ENCODE measurements at places on chromosomes 1 and 21.

DNA sequence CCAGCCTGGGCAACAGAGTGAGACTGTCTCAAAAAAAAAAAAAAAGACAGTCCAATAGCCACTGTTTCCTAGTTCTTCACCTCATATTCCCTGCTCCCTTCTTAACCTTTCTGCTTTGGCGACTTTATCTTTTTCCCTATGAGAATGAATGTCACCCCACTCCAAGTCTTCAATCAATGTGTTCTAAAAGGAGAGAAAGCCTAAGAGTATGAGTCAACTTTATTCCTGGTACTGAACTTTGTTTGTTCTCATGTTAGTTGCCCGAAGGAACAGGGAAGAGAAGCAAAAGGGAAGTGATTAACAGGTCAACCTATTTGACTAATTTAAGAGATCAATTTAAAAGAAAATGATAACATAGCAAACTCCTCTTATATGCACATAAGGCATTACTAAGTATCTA lies 39.9 kb upstream of the SLC16A1 start:
- no peak for DNase-seq

- no peak for DNase-seq
These were observed 279.5 kb upstream of the NR5A2 start for GRCh38 chr1:199747984-199748383.

- DNase-seq: no peak
These were observed 2.3 kb upstream of the JAM2 start for GRCh38 chr21:25636727-25637126.

DNA sequence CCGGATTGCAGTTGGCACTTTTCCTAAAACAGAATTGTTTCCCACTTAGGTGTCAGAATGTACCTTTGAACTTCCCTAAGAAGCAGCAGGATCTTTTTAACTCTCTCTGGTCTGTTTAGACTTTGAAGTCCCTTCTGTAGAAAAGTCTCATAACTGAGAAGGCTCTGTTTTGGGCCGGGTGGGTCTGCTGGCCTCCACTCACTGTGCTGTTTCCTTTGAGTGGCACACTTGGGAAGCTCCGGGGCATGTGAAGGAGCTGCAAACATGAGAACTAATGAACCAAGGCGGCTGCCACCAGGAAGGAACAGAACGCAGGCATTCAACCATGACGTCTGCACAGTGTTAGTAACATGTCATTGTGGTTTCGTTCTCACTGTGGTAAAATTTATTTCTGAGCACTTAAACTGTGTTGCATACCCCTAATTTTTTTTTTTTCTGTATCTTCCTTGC lies 19.5 kb upstream of the NCMAP start:
- peak; percentile 53 for DNase-seq

- no peak for DNase-seq
These were observed 171.9 kb upstream of the RAB4A start for GRCh38 chr1:229098903-229099578.

DNA sequence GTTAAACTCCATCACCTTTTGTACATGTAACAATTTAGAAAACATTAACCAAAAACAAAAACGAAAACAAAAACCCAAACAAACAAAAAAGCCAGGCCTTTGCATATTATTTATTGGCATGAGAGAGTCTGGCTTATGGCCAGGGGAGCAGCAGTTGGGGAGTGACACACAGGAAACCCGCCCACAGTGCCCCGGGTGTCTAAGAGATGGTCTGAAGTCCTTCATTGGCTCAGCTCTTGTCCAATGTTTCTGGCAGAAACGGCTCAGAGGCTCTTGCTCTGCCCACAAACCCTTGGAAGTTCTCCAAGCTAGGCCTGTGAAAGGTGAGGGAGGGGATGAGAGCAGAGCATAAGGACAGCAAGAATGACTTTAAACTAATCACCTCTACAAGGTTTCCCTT lies 131.5 kb downstream of the CNIH3 start:
- no peak for DNase-seq

DNA sequence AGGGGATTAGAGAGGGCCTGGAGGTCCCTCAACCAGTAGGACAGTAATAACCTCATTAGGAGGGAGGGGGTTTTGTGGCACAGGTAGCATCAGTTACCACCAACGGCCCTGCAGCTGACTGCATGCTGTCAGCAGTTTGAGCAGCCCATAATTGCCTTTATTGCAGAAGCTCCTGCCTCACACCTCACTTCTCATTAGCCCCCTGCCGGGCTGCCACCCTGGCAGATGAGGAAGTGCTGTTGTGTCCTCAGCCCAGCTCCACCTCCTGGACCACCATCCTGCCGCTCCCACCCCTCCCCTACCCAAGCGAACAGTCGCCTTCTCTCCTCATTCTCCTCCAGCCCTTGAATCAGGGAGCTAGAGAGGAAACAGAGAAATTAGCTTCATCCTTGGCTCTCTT lies 237.4 kb downstream of the LMX1A start:
- DNase-seq: no peak

DNA sequence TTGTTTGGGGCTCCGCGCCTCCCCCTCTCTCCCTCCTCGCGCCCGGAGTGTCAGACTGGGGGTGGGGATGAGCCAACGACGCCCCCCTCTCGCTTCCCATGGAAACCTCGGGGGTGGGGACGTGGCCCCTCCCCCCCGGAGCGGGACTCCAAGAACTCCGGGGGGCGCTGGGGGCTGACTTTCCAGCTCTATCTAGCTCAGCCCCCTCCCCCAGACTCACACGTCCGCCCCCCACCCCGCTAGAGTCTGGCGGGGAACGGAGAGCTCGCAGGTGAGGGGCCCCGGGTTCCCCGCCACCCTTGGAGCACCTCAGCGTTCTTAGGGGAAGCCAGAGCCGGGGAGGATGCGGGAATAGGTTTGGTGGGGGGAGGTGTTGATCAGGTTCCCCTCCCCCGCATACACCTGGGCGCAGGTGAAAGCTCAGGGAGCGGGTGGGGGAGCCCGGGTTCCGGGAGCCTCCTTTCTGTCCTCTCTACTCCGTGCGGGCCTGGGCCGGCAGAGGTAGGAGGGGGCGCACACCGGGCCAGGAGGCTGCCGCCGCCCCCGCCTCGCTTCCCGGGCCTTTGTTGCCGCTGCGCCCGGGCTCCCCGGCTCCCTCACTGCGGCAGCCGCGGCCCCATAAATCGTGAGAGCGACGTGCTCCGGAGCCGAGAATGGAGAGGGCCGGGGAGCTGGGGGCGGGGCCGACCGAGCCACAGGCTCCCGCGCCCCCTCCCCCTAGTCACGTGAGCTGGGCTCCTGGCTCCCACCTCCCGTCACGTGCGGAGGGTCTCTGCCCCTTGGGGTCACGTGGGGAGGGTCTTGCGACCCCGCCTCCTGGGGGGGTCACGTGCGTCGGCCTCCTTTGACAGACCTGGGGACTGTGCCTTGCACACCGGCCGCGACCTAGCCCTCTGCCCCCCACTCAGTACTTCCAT lies 1.9 kb downstream of the EFNA3 start:
- no peak for DNase-seq

GRCh38 chr1:26994020-26994786 lies 711 bp downstream of the TRNP1 start:
- no peak for DNase-seq

- DNase-seq: no peak
These were observed 421.8 kb upstream of the PLXNA2 start for GRCh38 chr1:208665936-208666335.

DNA sequence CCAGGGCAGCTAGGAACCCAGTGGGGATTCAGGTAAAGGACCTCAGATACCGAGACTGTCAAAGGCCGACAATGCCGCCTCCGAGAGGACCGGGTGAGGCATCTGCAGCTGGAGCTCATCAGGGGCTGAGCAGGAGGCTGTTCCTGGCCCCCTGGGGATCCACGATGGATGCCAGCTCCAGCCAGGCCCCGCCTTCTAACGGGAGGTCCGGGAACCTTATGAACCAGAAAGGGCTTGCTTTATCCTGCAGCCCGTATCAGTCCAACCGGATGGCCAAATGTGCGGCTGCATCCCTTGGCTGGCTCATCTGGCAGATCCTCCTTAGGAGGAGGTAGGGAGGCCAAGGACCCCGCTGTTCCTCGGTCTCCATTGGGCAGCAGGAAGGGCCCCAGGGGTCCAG lies 32.0 kb downstream of the SLC45A1 start:
- DNase-seq: no peak

- no peak for DNase-seq
These were observed 70.4 kb downstream of the AJAP1 start for GRCh38 chr1:4724695-4725250.

GRCh38 chr1:203512517-203512847 lies 18.5 kb downstream of the OPTC start:
- no peak for DNase-seq

- no peak for DNase-seq
These were observed 3.5 kb upstream of the CLEC20A start for GRCh38 chr1:178500091-178500770.

- no peak for DNase-seq
These were observed 33.8 kb upstream of the RPL11 start for GRCh38 chr1:23657659-23658275.

- DNase-seq: no peak
These were observed 4.1 kb downstream of the UQCRHL start for GRCh38 chr1:15803380-15803779.

GRCh38 chr1:147171399-147172167 lies 687 bp downstream of the PRKAB2 start:
- DNase-seq: no peak

DNA sequence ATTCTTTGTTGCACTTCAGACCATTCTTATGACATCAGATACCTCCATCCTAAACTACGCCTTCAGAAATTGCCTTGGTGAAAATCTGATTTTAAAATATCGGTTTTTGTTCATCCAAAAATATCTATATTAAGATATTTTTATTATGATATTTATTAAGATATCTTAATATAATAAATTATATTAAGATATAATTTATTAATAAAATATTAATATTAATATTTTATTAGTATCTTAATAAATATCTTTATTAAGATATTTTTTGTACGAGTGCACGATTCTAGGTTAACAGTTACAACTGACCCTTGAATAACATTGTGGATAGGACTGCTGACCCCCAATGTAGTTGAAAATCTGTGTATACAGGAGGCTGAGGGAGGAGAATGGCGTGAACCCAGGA lies 20.9 kb downstream of the PADI4 start:
- DNase-seq: no peak

GRCh38 chr21:28402616-28402989 lies 590.1 kb downstream of the LTN1 start:
- no peak for DNase-seq

- DNase-seq: no peak
These were observed 24.4 kb upstream of the SLAMF6 start for GRCh38 chr1:160547422-160547821.

GRCh38 chr1:226946285-226946684 lies 6.2 kb downstream of the COQ8A start:
- no peak for DNase-seq

- DNase-seq: no peak
These were observed 4.1 kb downstream of the NUAK2 start for GRCh38 chr1:205317311-205317917.

GRCh38 chr1:24465638-24466037 lies 37.0 kb upstream of the RCAN3 start:
- DNase-seq: no peak

- no peak for DNase-seq
These were observed 146.4 kb upstream of the GALNT2 start for GRCh38 chr1:229920683-229921082.

DNA sequence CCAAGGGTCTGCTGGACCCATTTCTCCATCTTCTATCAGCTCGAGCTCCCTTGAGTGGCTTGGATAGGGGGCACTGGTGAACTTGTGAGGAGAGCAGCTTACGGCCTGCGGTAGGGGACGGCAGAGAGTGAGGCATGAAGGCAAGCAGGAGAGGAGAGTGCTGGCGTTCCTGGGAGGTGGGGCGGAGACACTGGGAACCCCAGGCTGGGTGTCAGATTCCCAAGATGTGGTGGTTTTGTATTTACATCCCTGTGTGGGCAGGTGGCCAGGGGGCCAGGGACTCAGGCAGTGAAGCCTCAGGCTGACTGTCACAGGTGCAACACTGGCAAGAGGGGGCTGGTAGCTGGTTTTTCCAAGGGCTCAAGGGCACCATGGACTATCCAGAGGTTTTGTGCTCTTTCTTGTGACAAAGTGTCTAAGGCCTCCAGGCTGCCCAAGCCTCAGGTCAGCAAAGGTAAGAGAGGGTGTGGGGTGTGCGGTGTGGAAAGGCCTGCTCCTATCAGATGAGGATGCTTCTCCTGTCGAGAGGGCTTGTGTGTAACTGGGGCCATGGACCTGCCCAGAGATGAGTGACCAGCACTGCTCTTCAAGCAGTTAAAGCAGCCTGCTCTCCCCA lies 45.1 kb upstream of the ROR1 start:
- DNase-seq: no peak

DNA sequence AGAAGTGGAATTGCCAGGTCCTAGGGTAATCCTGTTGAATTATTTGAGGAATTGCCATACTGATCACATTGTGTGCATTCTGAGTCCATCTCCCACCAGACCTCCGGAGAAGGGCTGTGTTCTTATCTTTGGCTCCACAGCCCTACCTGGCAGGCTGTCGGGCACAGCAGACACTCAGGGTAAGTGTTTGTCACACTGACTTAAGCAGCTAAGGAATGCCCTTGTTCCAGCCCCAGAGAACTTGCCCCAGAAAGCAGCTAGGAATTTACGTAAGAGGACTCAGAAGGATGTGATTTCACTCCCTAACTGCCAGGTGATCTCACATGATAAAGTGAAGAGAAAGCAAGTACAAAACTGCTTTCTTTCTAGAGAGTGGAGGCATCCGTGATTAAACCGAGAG lies 21.0 kb downstream of the VASH2 start:
- DNase-seq: no peak

DNA sequence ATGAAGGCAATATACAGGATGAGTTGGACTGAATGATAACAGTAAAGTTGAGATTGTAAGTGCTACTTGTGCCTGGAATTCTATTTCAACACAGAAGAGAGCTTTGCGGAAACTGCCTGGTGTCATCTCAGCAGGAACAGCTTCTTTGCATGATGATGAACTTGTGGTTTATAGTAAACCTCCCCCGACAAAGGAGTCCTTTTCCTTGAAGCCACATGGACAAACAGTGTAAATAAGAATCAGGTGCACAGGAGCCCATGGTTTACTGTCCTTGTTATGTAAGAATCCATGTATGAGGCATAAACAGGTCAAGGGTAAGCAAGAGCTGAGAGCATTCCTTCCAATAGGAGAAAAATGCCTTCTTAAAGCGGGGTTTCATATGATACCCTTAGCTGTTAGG lies 66.2 kb downstream of the PCNX2 start:
- DNase-seq: no peak

DNA sequence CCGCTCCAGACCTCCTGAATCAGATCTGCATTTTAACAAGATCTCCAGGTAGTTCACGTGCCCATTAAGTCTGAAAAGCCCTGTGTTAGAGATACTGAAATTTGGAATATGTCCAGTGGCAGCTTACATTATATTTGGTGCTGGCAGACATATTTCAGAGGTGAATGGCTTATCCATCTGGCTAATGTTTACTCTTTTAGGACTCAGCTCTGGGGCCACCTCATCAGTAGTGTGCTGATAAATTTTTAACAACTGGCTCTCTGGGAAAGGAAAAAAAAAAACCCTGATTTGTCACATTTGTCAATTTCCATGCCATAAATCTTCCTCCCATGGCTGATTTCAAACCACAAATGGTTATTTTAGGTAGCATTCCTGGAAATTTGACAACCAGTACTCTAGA lies 25.3 kb upstream of the SYT6 start:
- DNase-seq: no peak

GRCh38 chr1:12518931-12519692 lies 98.9 kb downstream of the DHRS3 start:
- DNase-seq: no peak

GRCh38 chr1:244920911-244921761 lies 56.8 kb upstream of the HNRNPU start:
- no peak for DNase-seq

Measured in activated CD4-positive, CD25-positive, alpha-beta regulatory T cell treated with anti-CD3 and anti-CD28 coated beads, Interleukin-2, amount 50 U/mL, for 16 hours (primary cell).